NCI-H524 treated with DMSO at 0.1 percent for 48 hours (cell line): ENCODE measurements at places on chromosomes 4 and X.

GRCh38 chrX:47518144-47518543 lies 35.1 kb upstream of the ZNF41 start:
- no peak for DNase-seq

- DNase-seq: no peak
Measured at GRCh38 chr4:56048383-56048701, 99.6 kb downstream of the CEP135 start.

- no peak for DNase-seq
Measured at GRCh38 chrX:46695491-46695890, 63.4 kb downstream of the SLC9A7 start.

- no peak for DNase-seq
Measured at GRCh38 chrX:120690941-120691340, 61.1 kb upstream of the C1GALT1C1 start.

- no peak for DNase-seq
Measured at GRCh38 chrX:1417921-1418771, 26.2 kb upstream of the SLC25A6 start.

- no peak for DNase-seq
Measured at GRCh38 chr4:140187316-140187695, 33.3 kb upstream of the MAML3 start.

DNA sequence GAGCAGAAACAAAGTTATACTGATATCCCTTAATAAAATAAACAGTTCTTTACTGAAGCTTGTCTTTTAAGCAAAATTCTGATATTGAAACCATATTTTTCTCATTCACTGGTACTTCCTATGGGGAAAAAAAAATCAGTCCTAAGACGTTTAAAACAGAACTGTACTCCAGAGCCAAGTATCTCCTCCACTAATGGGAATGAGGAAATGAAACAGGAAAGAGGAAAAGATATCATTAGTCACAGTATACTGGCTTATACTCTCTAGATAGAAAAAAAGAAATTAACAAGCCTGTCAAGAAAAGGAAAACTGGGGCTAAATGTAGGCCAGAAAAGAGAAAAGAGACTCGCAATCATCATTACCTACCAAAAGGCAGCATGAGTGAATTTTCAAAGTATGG lies 252.7 kb downstream of the CENPC start:
- no peak for DNase-seq

DNA sequence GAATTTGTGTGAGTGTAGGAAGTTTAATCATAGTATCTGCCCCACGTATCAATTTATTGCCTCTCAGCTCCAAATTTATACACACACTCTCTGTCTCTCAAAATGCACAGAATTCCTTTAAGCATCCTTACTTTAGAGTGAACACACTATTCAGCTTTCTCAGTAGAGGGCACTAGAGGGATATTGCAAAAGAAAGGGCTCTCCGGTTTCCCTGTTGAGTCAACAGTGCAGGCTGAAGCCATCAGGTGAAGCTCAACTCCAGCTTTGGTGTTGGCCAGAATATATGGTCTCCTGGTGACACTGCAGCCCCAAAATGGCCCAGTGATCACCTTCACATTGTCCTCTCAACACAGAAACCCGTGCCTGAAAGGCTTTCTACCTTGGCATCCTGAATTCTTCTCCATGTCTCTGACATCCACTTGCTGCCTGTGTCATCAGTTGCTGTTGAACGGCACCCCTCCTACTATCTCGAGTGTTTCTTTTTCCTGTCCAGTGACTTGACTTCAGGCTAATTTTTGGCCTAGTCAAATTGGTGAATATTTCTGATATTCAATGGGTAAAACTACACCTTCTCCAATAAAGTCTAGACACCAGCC lies 670.5 kb downstream of the GABRG1 start:
- DNase-seq: peak; percentile 21

DNA sequence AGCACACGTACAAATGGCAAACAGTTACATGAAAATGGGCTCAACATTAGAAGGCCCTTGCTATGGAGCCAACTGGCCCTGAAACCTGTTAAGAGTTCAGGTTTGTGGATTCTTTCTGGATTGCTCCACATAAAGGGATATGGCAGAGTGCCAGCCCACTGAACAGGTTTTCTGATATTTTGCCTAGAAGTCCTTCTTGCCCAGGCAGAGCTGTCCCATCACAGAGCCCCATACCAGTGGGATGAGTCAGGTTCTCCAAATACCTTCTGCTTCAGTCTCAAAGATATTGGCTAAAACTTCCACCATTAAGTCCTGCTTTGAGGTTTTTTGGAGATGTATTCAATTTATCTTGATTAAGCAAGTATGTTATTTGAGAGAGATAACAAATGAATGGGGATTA lies 146.8 kb upstream of the IL1RAPL2 start:
- no peak for DNase-seq

DNA sequence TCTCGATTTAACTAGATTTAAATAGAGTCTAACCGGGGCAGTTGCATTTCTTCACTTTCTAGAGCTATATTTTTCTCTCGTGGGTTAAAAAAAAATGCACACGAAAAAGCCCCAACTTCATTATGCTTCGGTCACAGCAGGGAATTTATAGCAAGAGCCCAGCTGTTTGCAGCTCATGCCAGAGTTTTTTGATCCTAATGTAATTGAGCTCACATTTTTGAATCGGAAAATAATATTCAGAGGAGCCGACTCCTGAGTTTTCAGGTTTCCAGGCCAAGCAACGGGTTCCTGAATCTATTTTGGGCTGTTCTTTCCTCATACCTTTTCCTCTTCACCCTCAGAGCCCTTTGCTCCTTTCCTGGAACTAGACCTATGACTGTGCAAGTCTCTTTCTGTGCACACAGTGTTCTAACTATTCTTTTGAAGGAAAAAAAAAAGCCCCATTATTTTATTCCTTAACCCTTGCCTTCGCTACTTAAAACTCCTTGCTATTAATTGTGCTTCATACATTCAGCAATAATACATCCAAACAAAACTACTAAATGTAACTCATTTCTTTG lies 27.5 kb upstream of the ESX1 start:
- DNase-seq: no peak
